ENCODE measurements at places on chromosomes 11 and 22.
A peak's percentile ranks its signal among the peaks of the same experiment; 100 is the strongest.

GRCh38 chr11:32821517-32821916 lies 8.2 kb upstream of the PRRG4 start:
- no peak for DNase-seq

DNA sequence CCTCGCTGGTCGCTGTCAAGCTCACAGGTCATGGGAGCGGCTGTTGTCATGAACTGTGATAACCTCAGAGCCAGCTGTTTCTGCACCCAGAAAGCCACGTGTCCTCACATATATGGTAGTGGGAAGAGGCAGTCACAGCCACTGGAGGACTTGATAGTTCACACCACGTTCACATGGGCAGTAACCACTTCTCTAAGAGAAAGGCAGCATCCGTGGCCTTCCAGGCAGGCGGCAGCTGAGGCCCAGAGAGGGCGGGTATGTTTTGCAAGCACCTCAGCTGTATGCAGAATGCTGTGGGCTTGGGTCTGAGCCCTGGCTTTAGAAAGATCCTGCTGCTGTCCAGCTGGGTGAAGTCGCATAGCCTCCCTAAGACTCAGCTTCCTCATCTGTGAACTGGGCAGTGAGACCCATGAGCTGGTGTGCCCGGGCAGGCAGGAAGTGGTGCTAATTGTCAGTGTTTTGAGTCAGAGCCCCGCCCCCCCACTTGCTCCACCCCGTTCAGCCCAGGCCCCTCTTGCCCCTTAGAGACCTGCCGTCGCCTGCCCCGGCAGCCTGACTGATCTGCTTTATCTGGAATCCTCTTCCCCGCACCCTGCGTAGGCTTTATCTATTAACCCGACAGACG lies 13.3 kb downstream of the TTC38 start:
- DNase-seq = no peak

DNA sequence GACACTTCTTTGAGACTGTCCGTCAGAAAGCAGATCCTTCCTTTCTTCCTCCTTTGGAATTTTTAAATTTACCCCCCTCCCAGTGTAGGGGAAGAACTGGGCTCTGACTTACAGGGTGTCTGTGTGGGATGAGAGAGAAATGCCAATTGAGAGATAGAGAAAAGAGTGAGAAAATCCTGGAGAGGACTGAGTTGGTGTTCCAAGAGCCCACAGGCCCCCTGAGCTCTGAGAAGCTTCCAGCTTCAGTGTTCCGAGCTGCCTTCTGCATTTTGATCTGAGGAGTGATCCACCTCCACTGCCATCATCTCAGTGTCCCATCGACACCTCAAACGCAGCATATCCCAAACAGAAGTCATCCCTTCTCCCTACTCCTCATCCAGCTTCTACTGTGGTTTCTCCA lies 70.7 kb upstream of the GRK3 start:
- DNase-seq = no peak

DNA sequence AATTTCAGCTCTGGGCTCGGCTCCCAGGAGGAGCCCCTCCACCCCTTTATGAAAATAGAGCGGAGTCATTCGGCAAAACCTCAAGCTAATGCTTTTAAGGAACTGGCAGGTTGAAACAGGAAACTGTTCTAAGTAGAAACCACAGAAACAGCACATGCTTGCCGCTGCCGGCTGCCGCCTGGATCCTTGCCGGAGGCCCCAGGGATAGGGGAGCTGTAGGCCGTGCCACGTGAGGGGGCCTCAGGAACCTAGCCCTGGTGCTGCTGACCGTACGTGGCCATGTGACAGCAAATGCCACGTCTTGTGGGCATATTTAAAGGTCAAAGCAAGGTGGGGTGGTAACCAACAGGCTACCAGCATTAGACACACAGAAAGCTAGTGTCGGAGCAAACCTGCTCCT lies 77.9 kb upstream of the TIMP3 start:
- peak; percentile 22 for DNase-seq

DNA sequence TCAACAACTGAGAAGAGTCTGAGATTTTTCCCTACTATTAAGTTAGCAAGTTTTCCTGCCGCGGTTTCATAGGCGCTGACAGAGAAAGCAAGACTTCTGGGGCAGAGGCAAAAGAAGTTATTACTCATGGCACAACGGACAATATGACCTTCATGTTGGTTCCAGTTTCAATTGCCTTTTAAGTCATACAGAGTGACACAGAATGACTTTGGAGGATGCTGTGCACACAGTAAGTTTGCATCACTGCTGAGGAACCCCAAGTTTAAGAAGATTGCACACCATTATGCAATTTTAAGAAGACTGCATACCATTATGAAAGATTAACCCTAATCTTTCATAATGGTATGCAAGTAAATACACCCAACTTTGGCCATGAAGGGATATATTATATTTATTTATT lies 626.5 kb upstream of the CHORDC1 start:
- DNase-seq = no peak

DNA sequence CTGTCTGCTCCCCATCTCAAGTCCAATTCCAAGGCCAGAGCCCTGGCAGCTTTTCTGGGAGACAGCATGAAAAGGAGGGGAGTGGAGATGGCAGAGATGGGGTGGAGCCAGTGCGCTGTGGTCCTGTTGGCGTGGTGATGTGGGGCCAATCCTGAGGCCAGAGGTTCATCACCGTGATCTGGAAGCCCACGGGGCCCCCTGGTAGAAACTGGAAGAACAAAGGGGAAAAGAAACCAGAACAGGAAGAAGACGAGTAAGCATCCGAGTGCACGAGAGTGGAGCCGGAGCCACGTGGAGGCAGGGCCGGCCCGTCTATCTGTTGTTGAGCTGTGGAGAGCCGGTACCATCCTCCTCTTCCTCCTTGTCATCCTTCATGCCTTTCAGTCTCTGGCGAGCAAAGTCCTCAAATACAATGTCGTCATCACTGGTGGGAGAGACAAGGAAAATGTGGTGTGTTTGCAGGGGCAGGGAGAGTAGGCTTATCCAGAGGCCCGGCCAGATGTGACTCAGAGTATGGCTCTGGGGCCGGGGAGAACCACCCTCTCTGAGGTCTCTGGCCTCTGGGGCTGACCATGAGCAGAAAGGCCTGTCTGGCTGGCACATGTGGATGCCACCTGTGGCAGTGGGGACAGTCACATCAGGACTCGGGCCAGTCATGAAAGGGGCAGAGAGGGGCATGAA lies 25.4 kb downstream of the TPBGL start:
- no peak for DNase-seq

- DNase-seq = peak; percentile 64
Measured at GRCh38 chr22:36258701-36259614, 6.0 kb downstream of the APOL1 start.

- no peak for DNase-seq
Measured at GRCh38 chr11:78961937-78962701, 387.5 kb upstream of the NARS2 start.

DNA sequence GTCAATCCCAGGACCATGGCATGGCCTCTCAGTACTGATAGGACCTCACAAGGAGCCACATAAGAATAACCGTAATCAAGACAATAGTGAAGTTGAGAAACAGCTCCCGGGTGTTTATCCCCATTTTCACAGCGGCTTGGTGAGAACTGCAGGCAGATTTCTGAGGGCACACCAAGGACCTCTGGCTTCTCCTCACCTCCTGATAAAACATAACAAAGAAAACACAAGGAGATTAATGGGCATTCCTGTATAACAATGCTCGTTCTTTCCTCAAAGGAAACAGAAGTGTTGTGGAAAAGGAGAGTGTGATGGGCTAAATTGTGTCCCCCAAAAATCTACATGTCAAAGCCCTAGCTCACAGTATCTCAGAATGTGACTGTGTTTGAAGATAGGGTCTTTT lies 4.0 kb downstream of the SLN start:
- no peak for DNase-seq

- DNase-seq = no peak
Measured at GRCh38 chr11:73040046-73040445, 102.1 kb downstream of the FCHSD2 start.

DNA sequence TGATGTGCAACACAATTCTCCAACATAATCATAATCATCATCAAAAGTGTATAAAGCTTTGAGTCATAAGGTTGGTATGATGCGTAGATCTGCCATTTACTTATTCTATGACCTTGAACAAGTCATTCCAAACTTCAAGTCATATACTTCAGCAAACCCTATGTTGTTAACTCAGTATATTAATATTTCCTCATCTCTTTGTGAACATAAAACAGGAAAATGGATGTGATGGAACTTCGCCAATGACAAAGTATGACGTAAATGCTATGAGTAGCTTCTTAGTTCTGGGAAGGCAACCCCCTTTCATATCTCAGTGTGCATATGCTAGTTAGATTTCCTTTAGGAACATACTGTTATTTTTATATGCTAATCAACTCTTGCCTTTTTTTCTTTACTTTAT lies 102.7 kb upstream of the ANO3 start:
- no peak for DNase-seq

- no peak for DNase-seq
Measured at GRCh38 chr11:133360860-133361688, 171.2 kb downstream of the OPCML start.

DNA sequence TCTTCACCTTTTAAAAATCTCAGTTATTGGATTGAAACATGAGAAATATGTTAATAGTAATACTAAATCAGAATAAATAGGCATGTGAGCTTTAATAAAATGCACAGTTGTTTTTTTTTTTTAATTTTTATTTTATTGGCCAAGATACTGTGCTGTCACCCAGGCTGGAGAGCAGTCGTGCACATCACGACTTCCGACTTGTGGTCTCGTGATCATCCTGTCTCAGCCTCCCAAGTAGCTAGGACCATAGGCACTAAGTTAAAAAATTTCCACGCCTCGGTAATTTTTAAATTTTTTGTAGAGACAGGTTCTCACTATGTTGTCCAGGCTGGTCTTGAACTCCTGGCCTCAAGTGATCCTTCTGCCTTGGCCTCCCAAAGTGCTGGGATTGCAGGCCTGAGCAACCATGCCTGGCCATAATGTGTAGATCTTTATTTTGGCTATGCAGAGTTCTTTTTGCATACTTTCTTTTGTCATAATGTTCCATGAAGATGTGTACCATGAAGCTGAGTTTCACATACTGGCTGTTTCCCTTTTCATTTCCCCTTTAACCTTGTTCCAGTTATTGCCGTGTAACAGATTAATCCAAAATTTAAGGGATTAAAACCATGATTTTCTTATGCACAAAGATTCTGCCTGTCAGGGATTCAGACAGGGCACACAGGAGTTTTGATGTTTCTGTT lies 16.0 kb downstream of the CAPRIN1 start:
- DNase-seq = no peak

- no peak for DNase-seq
Measured at GRCh38 chr22:36457688-36458450, 23.6 kb downstream of the TXN2 start.

- DNase-seq = no peak
Measured at GRCh38 chr11:101553891-101554292, 29.9 kb downstream of the TRPC6 start.

DNA sequence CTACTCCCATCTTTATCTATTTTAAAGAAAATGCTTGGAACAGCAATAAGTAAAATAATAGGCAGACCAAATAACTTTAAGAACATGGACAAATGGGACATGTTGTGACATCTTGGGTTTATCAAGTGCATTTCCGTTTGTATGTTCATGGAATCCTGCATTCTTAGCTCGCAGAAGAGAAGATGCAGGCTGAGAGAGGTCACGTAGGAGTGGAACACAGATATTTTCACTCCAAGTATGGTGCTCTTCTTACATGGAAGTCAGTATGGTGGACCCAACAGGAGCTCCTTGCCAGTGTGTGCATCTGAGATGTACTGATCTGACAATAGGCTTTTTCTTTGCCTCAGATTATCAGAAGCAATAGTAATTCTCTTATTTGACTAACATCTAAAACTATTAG lies 1.7 kb downstream of the E2F8 start:
- DNase-seq = peak; percentile 27

DNA sequence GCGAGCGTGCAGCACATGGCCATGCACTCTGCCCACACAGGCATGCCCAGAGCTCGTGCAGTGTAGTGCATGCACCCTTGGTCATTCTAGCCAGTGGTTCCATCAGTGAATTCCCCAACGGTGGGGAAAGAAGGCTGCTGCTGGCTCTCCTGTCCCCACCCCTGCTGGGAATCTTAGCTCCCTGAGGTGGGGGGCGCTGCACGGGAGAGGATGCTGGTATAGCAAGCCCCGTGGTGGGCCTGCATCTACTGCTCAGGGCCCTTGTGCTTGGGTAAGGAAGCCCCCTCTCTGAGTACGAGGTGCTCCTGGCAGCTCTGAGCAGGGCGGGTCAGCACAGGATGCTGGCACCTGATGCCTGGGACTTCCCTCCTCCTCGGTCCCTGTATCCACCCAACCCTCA lies 18.5 kb upstream of the BAIAP2L2 start:
- no peak for DNase-seq

GRCh38 chr11:71183878-71184277 lies 68.5 kb downstream of the SHANK2 start:
- DNase-seq = no peak

DNA sequence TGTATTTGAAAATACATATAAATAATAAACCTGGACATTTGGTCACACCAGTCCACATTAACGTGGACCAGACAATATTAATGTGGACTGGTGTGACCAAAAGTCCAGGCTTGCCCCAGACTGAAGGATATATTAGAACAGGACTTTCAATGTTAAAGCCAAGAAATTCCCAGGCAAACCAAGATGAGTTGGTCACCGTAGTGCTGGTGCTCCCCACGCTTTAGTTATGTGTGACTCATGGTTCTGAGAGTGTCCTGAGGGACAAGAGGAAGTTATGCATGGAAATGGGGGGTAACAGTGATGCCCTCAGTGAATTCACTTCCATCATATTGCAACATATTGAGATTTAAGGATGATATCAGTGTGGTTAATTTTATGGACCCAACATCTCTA lies 31.4 kb downstream of the POU2AF1 start:
- no peak for DNase-seq

DNA sequence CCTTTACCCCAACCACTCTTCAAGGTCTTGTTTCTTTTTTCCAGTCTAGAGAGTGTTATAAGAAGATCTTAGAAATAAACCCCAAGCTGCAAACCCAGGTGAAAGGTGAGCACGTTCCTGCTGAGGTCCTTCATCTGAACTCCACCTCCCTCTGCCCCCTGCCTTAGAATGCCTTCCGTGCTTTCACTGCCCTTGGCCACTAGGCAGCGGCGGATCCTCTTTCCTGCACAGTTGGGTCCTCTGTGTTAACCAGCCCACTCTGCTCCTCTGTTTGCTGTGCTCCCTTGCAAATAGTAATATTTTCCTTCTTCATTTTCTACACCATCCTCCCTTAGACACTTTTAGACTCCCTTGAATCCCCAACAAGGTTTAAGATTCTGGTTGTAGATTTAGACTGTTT lies 24.3 kb downstream of the TTC12 start:
- DNase-seq = no peak

DNA sequence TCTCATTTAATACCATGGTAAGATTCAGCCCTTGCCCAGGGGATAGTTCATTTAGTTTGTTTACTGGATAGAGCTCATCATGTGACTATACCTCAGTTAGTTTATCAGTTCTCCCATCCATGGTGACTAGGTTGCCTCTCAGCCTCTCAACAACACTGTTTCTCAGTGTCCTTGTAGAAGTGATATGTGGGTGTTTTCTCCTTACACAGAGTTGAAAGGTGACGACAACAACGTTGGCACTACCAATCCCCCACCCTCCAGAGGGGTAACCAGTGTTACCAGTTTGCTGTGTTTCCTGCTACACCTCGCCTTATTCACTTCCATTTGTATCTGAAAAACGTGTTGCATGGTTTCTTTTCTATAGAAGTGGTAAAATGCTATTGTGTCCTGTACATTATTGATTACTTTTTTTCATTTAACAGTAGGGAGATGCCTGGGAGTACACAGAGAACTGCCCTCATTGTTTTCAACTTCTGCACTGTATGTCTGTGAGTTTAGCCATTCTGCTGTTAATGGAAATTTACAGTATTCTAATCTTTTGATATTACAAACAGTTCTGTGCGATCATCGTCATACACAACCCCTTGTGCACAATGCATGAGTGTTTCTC lies 11.6 kb downstream of the NEAT1 start:
- peak; percentile 41 for DNase-seq

GRCh38 chr11:114893329-114893728 lies 215.0 kb downstream of the NXPE2 start:
- DNase-seq = no peak
